GM06990 (cell line): ENCODE measurements at places on chromosomes 13 and 19.

DNA sequence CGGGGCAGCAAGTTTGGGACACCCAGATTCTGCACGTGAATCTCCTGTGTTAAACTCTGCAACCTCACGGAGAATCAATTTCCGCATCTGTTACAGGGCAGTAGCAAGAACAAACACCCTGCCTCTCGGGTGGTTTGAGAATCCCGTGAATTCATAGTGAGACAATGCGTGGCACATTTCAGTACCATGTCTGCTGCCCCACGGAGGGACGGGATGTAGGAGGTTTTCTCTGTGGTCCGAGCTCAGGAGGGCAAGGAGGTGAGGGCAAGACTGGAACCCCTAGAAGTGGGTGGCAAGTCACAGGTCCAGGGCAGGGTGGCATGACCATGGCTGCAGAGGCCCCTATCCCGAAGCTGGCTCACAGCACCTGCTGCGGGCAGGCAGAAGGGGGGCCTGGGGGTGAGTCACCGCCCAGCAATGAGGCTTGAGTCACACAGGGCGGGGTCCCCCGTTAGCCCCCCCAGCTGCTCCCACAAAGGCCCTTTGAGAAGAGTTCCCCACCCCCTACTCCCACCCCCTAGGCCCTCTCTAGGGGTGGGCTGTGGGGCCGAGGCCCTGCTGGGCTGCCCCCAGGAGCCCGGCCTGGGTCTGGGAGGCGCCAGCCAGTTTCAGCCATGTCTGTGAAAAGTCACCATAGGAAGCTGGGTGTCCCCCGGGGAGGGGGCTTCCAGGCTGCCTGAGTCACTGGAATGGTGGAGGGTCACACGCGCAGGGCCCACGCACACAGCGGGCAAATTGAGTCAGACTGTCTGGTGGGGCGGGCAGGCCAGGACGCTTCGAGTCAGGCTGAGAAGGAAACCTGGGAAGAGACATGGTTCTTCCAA, 25.8 kb upstream of the NANOS3 start:
- no peak for DNase-seq

- no peak for DNase-seq
Observed at GRCh38 chr13:28246891-28247290, 108.5 kb downstream of the PAN3 start.

GRCh38 chr19:6164906-6165531, 29.6 kb downstream of the ACSBG2 start:
- DNase-seq = no peak

- DNase-seq = peak; percentile 80
Observed at GRCh38 chr19:50341091-50341564, 12.0 kb upstream of the KCNC3 start.

DNA sequence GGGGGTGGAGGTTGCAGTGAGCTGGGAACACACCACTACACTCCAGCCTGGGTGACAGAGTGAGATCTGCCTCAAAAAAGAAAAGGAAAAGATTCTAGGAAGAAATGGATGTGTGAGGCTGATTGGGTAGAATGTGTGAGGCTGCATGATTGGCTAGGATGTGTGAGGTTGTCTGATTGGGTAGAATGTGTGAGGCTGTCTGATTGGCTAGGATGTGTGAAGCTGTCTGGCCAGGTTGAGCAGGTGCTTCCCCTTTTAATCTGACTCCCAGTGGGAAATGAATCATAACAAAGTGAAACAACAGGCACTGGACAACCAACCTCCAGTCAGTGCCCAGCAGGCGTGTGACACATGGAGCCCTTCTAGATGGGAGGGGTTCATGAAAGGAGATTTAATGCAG, 14.7 kb downstream of the C13orf46 start:
- DNase-seq = no peak

GRCh38 chr13:42153199-42154113, 105.0 kb downstream of the DGKH start:
- DNase-seq = no peak
